ENCODE measurements at places on chromosomes 16 and 17. TPM values are rescaled to one million over a fixed set of nuclear protein-coding genes. Genes with fewer than 3 reads are reported as not detected.
A peak's percentile ranks its signal among the peaks of the same experiment; 100 is the strongest.

Gene OTOP2
- not detected for total RNA-seq

Gene MT4
- not detected for total RNA-seq

Gene CRYM
- 98.5 TPM for total RNA-seq

Gene CLEC18B
- total RNA-seq: not detected

Gene MPP2
- 22.3 TPM for total RNA-seq

Gene ERN1
- 5.1 TPM for total RNA-seq

DNA sequence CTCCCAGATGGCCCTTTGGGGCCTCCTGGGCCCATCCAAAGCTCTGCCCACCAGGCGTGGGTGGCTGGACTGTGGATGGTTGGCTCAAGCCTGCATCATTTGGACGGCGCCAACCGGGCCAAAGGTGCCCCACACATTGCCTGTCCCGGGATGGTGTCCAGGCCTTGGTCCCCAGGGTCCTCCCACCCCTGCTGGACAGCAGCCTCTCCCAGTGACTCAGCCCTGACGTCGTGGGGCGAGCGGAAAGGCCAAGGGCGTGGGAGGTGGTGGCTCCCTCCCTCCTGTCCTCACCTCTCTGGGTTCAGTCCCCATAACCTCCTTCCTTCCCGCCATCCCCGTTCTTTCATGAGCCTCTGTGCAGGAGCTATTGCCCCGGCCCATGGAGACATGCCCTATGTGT, 42.1 kb upstream of the DLX4 start:
- peaks cover 4% of the 10 kb centered on the region for H3K4me1 ChIP-seq
- DNase-seq: peak; percentile 83
- no peak overlapping the region for H3K27ac ChIP-seq

Gene ABCA6
- total RNA-seq: 6.3 TPM

DNA sequence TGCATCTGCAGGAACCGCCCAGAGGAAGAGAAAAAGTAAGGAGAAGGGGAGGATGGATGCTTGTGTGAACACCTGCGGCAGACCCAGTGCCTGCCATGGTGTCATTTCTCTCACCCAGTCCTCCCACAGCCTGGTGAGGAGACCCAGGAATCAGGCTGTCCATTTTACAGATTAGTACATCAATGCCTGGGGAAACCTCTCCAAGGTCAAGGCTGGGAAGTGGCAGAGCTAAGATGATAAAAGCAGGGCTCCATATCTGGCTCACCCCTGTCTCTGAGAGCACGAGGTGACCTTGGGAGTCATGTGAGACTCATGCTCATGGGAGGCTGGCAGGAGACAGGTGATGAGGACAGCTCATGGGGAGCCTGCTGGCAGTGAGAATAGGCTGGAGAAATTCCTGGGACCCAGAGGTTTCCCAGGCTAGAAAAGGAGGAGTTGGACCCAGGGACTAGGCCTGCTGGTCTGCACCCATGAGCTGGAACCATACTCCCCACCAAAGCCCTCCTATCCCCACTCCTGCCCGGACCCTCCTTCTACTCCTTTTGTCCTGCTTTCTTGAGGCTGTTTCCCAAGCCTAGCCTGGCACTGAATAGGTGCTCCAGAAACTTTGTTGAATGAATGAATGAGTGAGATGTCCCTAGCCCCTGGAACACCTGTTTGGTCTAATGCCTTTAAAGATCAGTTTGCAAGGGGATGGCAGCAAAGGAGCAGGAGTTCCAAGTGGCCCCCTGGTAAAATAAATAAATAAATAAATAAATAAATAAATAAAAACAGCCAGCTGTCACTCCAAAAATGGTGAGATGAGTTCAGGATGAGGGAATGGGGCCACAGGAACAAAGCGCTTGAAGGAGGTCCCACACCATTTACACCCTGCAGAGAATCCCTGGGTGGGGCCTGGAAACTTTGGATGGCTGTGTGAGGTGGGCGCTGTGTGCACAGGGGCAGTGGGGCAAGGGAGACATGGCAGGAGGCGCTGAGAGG, 1.6 kb downstream of the ZNF629 start:
- H3K4me3 ChIP-seq: peak overlapping the region; percentile 100
- H3K27me3 ChIP-seq: no peaks in the 10 kb centered on the region
- H3K4me1 ChIP-seq: peaks cover 20% of the 10 kb centered on the region
- H3K36me3 ChIP-seq: peaks cover 28% of the 10 kb centered on the region

DNA sequence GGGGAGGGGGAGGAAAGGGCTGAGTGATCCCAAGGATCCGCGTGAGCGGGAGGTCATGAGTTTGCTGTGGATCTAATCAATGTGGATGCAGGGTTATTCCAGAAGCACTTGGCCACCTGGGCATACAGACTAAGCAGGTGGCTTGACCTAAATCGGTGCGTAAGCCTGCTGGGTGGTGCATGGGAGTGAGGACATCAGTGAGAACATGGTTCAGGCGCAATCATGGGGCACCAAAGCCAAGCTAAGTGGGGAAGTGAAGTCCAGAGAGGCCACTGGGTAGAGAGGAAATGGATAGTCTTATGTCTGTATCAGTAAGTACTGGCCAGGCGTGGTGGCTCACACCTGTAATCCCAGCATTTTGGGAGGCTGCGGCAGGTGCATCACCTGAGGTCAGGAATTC, 18.9 kb upstream of the MFSD6L start:
- no peaks in the 10 kb centered on the region for H3K27me3 ChIP-seq
- H3K4me3 ChIP-seq: no peak overlapping the region
- DNase-seq: no peak
- H3K36me3 ChIP-seq: no peaks in the 10 kb centered on the region
- no peak overlapping the region for H3K27ac ChIP-seq

Gene KRTAP4-4
- total RNA-seq: not detected

DNA sequence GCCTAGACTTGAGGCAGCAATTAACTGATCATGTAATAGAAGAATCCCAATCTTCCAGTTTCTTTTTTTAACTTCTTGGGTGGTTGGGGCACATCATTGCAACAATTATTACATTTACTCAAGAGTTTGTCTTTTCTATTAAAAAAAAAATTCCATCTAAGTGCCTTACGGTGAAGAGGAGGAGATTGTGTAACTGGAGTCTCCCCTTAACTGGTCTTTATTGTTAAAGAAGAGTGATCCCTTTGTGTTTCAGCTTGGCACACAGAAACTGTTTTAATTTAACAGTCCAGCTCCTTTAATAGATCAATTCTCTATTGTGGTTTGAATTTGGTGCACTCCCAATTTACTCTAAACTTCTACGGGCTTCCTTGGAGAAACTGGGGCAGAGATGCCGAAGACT, 75.2 kb downstream of the FTO start:
- DNase-seq: no peak
- H3K27me3 ChIP-seq: no peaks in the 10 kb centered on the region
- H3K27ac ChIP-seq: no peak overlapping the region
- no peaks in the 10 kb centered on the region for H3K36me3 ChIP-seq
- no peak overlapping the region for H3K4me3 ChIP-seq
- H3K4me1 ChIP-seq: no peaks in the 10 kb centered on the region

- no peaks in the 10 kb centered on the region for H3K36me3 ChIP-seq
- no peak for DNase-seq
- no peak overlapping the region for H3K27ac ChIP-seq
- no peaks in the 10 kb centered on the region for H3K4me1 ChIP-seq
Observed at GRCh38 chr17:63094631-63095030, 128.6 kb downstream of the TANC2 start.

DNA sequence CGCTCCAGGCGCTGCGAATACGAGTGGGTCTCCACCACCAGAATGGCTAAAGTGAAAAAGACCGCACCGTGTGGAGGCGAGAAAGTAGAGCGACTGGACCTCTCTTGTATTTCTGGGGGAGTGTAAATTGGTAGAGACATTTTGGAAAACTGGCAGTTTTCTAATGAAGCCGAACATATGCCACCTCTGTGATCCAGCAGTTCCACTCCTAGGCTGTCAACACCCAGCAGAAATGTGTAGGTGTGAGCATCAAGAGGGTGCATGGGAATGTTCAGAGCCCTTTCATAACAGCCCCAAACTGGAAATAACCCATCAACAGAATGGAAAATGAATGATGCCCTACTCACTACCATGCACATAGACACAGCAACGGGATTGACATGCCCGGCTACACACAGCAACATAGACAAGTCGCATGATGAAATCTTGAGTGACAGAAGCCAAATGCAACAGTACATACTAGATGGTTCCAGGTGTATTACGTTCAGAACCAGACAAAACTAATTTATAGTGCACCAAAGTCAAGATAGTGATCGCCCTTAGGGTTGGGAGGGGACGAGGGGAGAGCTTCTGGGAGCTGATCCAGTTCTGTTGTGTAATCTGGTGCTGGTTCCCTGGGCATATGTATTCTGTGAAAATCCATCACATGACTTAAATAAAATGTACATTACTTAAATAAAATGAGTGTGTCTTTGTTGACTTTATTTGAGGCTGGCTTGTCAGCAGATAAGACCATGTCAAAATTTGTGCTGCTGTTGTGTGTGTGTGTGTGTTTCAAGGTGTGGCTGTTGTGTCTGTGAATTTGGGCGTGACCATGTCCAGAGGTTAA, 877 bp upstream of the BCL7C start:
- H3K4me1 ChIP-seq: peaks cover 24% of the 10 kb centered on the region
- no peaks in the 10 kb centered on the region for H3K27me3 ChIP-seq
- H3K36me3 ChIP-seq: no peaks in the 10 kb centered on the region
- peak overlapping the region; percentile 91 for H3K4me3 ChIP-seq
- H3K27ac ChIP-seq: peak overlapping the region; percentile 97

DNA sequence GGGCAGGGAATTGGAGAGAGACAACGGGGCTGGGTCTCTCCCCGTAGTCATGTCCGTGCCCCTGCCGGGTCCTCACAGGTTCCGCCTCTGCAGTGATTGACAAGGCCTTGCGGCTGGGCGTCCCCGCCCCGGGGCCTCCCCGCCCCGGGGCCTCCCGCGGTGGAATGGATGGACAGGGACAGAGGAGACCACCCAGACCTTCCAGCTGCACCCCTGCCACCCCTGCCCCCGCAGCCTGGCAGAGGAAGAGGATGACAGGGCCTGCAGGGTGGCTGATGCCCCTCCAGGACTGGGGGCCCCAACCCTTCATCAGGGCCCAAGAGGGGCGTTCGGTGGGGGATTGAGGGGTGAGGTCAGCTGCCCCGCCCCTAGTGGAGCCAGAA, 216.4 kb upstream of the CIBAR2 start:
- H3K4me1 ChIP-seq: peaks cover 31% of the 10 kb centered on the region
- no peak overlapping the region for H3K27ac ChIP-seq
- H3K27me3 ChIP-seq: no peaks in the 10 kb centered on the region
- DNase-seq: no peak
- no peak overlapping the region for H3K4me3 ChIP-seq

DNA sequence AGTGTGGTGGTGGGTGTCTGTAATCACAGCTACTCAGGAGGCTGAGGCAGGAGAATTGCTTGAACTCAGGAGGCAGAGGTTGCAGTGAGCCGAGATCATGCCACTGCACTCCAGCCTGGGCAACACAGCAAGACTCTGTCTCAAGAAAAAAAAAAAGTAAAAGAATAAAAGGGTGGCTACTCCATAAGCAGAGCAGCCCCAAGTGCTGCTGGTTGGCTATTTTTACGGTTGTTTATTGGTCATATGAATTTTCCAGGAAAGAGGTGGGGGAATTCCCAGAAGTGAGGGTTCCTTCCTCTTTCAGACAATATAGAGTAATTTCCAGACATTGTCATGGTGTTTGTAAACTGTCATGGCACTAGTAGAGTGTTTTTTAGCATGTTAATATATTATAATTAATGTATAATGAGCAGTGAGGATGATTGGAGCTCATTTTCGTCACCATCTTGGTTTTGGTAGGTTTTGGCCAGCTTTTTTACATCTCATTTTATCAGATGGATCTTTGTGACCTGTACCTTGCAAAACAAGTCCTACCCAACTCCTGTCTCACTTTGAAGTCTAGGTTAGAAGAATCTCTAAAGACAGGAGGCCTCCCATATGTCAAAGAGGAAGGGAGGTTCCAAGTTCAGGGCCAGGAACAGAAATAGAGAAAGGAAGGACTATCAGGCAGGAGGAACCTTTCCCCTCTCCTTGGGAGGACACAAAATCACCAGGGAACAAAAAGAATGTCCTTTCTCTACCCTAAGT, 39.1 kb downstream of the HOXB1 start:
- H3K27me3 ChIP-seq: peaks cover 87% of the 10 kb centered on the region
- H3K27ac ChIP-seq: no peak overlapping the region
- no peak overlapping the region for H3K4me3 ChIP-seq
- no peaks in the 10 kb centered on the region for H3K36me3 ChIP-seq
- no peaks in the 10 kb centered on the region for H3K4me1 ChIP-seq

DNA sequence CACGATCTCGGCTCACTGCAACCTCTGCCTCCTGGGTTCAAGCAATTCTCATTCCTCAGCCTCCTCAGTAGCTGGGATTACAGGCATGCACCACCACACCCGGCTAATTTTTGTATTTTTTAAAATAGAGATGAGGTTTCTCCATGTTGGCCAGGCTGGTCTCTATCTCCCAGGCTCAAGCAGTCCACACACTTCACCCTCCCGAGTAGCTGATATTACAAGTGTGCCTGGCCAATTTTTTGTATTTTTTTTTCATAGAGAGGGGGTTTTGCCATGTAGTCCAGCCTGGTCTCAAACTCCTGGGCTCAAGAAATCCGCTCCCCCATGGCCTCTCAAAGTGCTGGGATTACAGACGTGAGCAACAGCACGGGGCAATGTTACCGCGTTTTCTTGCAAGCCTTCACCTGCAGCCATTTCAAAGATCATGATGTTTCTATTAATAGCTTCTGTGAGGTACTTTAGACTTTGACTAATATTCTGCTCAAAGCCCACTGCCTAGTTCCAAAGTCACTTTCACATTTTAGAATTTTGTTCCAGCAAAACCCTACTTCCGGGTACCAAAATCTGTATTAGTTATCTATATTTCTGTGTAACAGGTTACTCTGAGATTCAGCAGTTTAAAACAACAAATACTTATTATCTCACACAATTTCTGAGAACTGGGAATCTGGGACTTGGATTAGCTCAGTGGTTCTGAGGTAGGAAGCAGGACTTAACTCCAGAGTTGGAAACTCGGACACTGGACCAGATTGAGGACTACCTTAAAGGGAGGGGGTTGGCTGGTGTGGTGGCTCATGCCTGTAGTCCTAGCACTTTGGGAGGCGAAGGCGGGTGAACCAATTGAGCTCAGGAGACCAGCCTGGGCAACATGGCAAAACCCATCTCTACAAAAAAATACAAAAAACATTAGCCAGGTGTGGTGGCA, 12.0 kb upstream of the MED13 start:
- no peak overlapping the region for H3K4me3 ChIP-seq
- no peaks in the 10 kb centered on the region for H3K36me3 ChIP-seq

GRCh38 chr17:74601944-74602572, 10.0 kb upstream of the CD300LD start:
- no peaks in the 10 kb centered on the region for H3K36me3 ChIP-seq
- no peak overlapping the region for H3K4me3 ChIP-seq
- peaks cover 6% of the 10 kb centered on the region for H3K4me1 ChIP-seq
- H3K27ac ChIP-seq: no peak overlapping the region
- no peaks in the 10 kb centered on the region for H3K27me3 ChIP-seq

Gene IRX5
- 18.1 TPM for total RNA-seq

DNA sequence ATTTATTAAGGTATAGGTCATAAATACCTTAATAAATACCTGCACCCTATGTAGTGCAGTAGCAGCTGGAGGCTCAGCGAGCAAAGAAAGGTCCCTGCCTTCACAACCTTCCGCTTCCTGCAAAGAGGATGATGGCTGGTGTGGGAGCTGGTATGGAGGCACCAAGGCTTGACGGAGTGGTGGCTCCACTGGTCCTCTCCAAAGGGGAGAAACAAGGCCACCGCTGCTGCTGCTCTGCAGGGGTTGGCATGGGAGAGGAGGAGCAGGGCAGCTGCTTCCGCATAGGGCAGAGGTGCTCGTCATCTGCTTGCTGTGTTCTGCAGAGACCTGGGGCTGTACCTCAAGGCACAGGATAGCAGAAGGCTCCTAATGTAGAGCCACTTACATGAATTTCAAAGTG, 52.8 kb downstream of the NDEL1 start:
- H3K4me3 ChIP-seq: no peak overlapping the region
- DNase-seq: no peak
- peaks cover 2% of the 10 kb centered on the region for H3K36me3 ChIP-seq
- H3K27me3 ChIP-seq: no peaks in the 10 kb centered on the region
- H3K4me1 ChIP-seq: no peaks in the 10 kb centered on the region
